ENCODE measurements at places on chromosomes 12 and 14. TPM values are rescaled to one million over a fixed set of nuclear protein-coding genes. Genes with fewer than 3 reads are reported as not detected.

GRCh38 chr12:24754690-24755638 lies 193.9 kb downstream of the BCAT1 start:
- H3K27ac ChIP-seq, result peak overlapping the region; percentile 53
- H3K4me1 ChIP-seq, result peaks cover 22% of the 10 kb centered on the region
- no peaks in the 10 kb centered on the region for H3K27me3 ChIP-seq
- H3K36me3 ChIP-seq, result no peaks in the 10 kb centered on the region
- DNase-seq, result peak; percentile 98
- no peak overlapping the region for H3K4me3 ChIP-seq

DNA sequence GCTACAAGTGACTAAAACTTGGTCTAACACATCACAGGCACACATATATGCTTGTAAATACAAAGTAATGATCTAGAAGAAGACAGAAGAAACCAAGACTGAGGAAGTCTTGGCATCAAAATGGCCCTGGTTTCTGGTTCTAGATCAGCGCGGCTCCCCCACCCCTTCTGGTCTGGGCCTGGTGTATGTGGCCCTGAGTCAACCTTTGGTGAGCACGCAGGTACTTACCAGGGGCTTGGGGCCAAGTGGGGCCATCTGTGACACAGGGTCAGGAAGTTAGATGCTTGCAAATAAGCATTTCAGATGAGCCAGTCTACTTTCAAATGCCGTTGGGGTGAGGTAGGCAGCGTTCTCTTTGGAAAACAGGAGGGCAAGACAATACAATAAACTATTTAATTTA lies 13.2 kb upstream of the HVCN1 start:
- H3K27me3 ChIP-seq, result no peaks in the 10 kb centered on the region

- peaks cover 14% of the 10 kb centered on the region for H3K4me1 ChIP-seq
- H3K4me3 ChIP-seq, result no peak overlapping the region
- H3K27ac ChIP-seq, result no peak overlapping the region
- H3K36me3 ChIP-seq, result no peaks in the 10 kb centered on the region
- no peaks in the 10 kb centered on the region for H3K27me3 ChIP-seq
Measured at GRCh38 chr14:23366426-23366921, 1.5 kb upstream of the EFS start.

- H3K27ac ChIP-seq, result no peak overlapping the region
- no peaks in the 10 kb centered on the region for H3K27me3 ChIP-seq
- no peak overlapping the region for H3K4me3 ChIP-seq
- no peak for DNase-seq
- H3K36me3 ChIP-seq, result no peaks in the 10 kb centered on the region
Measured at GRCh38 chr14:74756326-74756725, 6.8 kb upstream of the YLPM1 start.

The LUM gene
- 128 TPM for total RNA-seq

The DIO3 gene
- 0.79 TPM for total RNA-seq

The TAS2R42 gene
- total RNA-seq, result not detected

The FAM222A gene
- 1.2 TPM for total RNA-seq

The GYS2 gene
- not detected for total RNA-seq
